Stomach (tissue), 19 donors: ENCODE measurements at places on chromosomes 4 and X. TPM values are rescaled to one million over a fixed set of nuclear protein-coding genes. Genes with fewer than 3 reads are reported as not detected.

The PHOX2B gene
- polyA plus RNA-seq, result not detected

The RPA4 gene
- polyA plus RNA-seq, result not detected

The ERCC6L gene
- 0.62 TPM for polyA plus RNA-seq

The CT47B1 gene
- polyA plus RNA-seq, result not detected

The SEPTIN11 gene
- 9.3 TPM for polyA plus RNA-seq

The CSAG2 gene
- not detected for polyA plus RNA-seq

The ADAM29 gene
- polyA plus RNA-seq, result not detected

The COX7B2 gene
- not detected for polyA plus RNA-seq

The CXorf49 gene
- polyA plus RNA-seq, result 3.2 TPM

The CXorf51B gene
- polyA plus RNA-seq, result not detected

The APLN gene
- 1.1 TPM for polyA plus RNA-seq

The PCYT1B gene
- polyA plus RNA-seq, result 0.06 TPM

The RRH gene
- polyA plus RNA-seq, result not detected

The FLNA gene
- 1,461 TPM for polyA plus RNA-seq

The TMEM156 gene
- polyA plus RNA-seq, result not detected

The CSAG1 gene
- polyA plus RNA-seq, result not detected

The ADH1A gene
- polyA plus RNA-seq, result not detected

The HPGDS gene
- 4.9 TPM for polyA plus RNA-seq

The SHROOM4 gene
- polyA plus RNA-seq, result 7.8 TPM

The NPY2R gene
- polyA plus RNA-seq, result not detected

The ABCD1 gene
- polyA plus RNA-seq, result 3.7 TPM

The CEP44 gene
- polyA plus RNA-seq, result 3.4 TPM

The NUP54 gene
- polyA plus RNA-seq, result 21.8 TPM

The GRIA2 gene
- polyA plus RNA-seq, result 0.18 TPM

The RS1 gene
- polyA plus RNA-seq, result not detected

The TMEM150C gene
- 2.4 TPM for polyA plus RNA-seq

The CCNQ gene
- polyA plus RNA-seq, result 36.5 TPM

The RNF128 gene
- 7.5 TPM for polyA plus RNA-seq

The CENPE gene
- 0.31 TPM for polyA plus RNA-seq

The KANTR gene
- 6.2 TPM for polyA plus RNA-seq

The GPR82 gene
- polyA plus RNA-seq, result not detected

The CAMK2D gene
- polyA plus RNA-seq, result 8.8 TPM

The IBSP gene
- not detected for polyA plus RNA-seq

The SCML2 gene
- 1.6 TPM for polyA plus RNA-seq

The HSFX1 gene
- not detected for polyA plus RNA-seq

The PTCHD1 gene
- 0.15 TPM for polyA plus RNA-seq

The ZBTB49 gene
- 2.1 TPM for polyA plus RNA-seq

The VCX gene
- not detected for polyA plus RNA-seq

The EGF gene
- polyA plus RNA-seq, result 0.20 TPM

The HSPA4L gene
- 1.2 TPM for polyA plus RNA-seq

The SEPTIN6 gene
- 8.2 TPM for polyA plus RNA-seq

The OTC gene
- not detected for polyA plus RNA-seq

The RTL5 gene
- polyA plus RNA-seq, result 2.3 TPM

The CPZ gene
- 0.92 TPM for polyA plus RNA-seq

The CLNK gene
- polyA plus RNA-seq, result 0.15 TPM

The KLB gene
- 0.10 TPM for polyA plus RNA-seq

The CDKL5 gene
- 1.2 TPM for polyA plus RNA-seq

The F8A1 gene
- polyA plus RNA-seq, result 18.1 TPM

The SERPINA7 gene
- polyA plus RNA-seq, result not detected
